ENCODE measurements at places on chromosomes 7 and 10.
A peak's percentile ranks its signal among the peaks of the same experiment; 100 is the strongest.

DNA sequence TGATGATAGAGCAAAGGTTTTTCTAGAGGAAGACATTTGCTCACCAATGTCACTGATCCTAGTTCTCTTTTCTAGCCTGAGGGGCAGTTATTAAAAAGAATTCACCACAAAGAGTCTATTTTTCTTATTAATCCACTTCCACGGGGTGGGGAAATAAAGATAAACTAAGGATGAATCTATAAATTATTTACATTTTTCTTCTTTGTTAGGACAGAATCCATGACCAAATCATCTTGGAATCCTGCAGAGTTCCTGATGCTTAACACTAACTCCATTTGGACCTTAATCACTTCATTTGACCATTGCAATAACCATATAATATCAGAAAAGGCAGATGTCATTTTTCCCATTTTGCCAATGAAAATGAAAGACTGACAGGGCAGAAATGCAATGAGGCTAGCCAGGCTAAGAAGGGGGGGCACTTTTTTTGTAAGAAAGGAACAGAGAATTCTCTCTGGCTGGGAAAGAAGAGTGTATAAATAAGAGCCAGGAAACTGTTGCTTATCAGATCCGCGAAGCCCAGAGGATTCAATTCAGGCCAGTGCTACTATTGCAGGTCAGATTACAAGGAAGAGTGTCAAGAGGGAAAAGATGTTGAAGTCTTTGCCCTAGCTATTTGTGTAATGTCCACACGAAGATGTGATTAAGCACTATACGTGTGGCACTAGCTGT, 433.2 kb downstream of the TNS3 start:
- no peak for ATAC-seq

DNA sequence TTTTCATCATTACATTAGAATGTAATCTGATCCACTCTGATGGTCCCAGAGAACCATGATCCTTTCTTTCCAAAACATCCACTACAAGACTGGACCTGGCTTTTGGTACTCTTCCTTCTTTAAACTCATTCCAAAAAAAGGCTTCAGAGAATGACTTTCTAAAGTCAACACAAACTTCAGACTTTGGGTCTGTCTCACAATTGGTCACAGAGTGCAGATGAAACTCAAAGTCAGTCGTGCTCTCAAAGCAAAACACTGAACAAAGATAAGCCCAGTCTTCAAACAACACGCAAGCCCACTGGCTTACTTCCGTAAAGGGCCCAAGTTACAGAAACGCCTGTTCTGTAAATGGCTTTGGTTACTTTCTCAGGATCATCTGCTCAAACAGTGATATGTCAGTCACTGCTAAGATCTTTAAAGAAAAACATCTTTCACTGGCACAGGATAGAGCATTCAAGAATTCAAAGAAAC, 250.9 kb upstream of the MKLN1 start:
- ATAC-seq: no peak

GRCh38 chr10:86536294-86536861, 14.8 kb upstream of the WAPL start:
- no peak for ATAC-seq

DNA sequence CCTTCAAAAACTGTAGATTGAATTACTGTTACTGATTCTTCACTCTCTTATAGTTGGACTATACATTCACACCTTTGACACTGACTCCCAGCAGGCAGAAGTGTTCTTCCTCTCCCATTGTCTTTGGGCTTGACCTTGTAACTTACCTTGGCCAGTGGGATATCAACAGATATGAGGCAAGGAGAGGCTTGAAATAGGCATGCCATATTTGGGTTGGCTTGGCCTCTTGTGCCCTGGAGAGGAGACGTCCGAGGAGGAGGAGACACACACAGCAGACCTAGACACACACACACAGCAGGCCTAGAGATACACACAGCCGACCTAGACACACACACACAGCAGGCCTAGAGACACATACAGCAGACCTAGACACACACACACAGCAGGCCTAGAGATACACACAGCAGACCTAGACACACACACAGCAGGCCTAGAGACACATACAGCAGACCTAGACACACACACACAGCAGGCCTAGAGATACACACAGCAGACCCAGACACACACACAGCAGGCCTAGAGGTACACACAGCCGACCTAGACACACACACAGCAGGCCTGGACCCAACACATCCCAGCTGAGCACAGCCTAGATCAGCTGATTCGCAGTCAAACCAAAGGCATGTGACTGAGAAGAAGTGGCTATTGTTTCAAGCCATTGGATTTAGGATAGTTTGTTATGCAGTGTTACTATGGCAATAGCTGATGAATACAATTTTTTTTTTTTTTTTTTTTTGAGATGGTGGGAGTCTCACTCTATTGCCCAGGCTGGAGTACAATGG, 12.5 kb upstream of the GNA12 start:
- ATAC-seq: no peak

- ATAC-seq: no peak
Observed at GRCh38 chr7:72706521-72706920, 121.5 kb downstream of the TYW1B start.

GRCh38 chr7:116578526-116578925, 53.7 kb downstream of the CAV1 start:
- no peak for ATAC-seq

GRCh38 chr7:33250421-33250871, 121.1 kb downstream of the BBS9 start:
- peak; percentile 22 for ATAC-seq

DNA sequence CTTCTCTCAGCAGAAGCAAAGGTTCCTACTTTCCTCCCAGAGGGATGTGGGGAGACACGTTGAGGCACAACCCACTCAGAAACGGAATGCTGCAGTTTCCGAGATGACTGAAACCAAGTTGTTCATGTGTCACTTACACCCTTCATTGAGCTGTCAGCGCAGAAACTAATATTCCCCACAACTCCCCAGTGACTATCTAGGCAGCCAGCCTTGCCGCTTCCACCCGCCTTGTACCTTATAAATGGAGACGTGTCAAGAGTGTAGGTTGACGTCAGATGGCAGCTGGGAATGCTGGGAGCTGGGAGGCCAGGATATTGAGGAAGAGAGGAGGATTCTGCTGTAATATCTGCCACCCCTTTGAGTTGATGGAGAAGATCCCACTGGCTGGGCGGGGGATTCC, 15.1 kb downstream of the GPR26 start:
- ATAC-seq: no peak

- ATAC-seq: no peak
Observed at GRCh38 chr10:103519798-103520197, 26.3 kb downstream of the NEURL1 start.

DNA sequence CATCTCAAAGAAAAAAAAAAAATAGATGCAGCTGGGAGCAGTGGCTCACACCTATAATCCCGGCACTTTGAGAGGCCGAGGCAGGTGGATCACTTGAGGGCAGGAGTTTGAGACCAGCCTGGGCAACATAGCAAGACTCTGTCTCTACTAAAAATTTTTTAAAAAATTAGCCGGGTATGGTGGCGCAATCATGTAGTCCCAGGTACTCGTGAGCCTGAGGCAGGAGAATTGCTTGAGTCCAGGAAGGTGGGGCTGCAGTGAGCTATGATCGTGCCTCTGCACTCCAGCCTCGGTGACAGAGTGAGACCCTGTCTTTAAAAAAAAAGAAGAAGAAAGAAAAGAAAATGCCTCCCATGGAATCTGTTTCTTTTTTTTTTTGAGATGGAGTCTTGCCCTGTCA, 31.9 kb downstream of the GTF2IRD1 start:
- no peak for ATAC-seq

DNA sequence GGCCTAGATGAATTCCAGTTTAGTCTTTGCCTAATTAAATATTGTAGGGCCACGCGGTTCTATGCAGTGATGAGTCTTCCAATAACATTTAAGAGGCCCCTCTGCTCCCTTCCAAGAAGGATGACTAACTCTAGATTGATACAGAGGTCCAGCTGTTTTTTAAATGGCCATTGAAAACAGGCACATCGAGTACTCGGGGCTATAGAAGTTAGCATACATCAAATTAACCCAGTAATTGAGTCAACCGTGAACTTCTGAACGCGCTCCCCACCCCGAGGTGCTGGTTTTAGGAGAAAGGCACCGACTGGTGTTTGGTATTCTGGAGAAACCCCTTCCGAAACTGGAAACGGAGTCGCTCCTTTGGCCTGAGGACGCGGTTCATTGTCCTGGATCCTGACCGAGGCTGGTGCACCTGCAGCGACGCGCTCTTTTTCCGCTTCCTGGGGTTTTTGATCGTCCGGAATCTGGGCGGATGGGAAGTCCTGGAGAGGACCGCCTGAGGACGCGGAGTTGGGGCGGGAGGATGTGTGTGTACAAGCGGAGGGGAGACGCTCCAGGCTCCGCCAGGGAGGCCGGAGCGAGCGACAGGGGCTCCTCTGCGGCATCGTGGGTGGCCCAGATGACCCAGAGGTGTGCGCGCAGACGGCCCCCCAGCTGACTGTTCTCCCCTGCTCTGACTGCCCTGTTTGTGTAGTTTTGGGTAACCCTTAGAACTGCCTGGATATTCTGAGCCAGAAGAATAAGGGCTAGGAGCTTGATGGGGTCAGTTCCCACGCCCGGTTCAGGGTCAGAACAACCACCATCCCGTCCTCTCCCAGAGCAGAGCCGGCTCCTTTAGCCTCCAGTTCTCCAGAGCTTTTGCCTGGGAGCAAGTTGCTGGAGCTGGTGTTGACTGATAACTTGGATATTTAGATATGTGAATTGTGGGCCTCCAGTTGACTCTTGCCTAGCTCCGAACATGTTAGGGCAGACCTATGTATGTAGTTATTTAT, 711 bp downstream of the FAM221A start:
- peak; percentile 58 for ATAC-seq

- no peak for ATAC-seq
Observed at GRCh38 chr10:8712656-8713055, 658.2 kb downstream of the GATA3 start.

- ATAC-seq: no peak
Observed at GRCh38 chr10:75857269-75857846, 425.9 kb downstream of the LRMDA start.

GRCh38 chr10:122911889-122912484, 1.6 kb downstream of the FAM24A start:
- ATAC-seq: no peak

DNA sequence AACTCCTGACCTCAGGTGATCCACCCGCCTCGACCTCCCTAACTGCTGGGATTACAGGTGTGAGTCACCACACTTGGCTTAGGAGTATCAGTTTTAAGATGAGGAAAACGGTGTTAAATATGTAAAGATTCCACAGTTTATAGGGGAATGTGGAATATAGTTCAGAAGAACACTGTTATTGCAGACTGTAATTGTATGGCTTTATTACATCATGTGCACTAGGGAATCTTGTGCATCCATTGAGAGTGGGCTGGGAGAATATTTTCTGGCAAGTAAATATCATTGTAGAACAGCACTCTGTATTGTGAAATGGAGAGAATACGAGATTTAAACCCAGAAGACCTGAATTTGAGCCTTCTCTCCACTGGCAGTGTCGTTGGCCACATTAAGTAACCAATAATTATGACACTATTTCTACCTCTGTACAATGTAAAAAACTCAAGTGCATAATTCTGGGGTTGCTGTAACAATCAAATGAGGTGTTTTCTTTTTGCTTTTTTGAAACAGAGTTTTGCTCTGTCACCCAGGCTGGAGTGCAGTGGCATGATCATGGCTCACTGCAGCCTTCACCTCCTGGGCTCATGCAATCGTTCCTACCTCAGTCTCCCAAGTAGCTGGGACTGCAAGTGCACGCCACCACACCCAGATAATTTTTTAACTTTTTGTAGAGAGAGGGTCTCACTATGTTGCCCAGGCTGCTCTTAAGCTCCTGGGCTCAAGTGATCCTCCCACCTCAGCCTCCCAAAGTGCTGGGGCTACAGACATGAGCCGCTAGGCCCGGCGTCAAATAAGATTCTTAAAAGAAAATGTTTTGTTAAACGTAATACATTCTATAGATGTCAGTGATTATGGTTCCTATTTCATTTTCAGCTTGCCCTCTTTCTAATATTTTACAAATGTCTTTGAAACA, 12.0 kb upstream of the PARD3 start:
- no peak for ATAC-seq

DNA sequence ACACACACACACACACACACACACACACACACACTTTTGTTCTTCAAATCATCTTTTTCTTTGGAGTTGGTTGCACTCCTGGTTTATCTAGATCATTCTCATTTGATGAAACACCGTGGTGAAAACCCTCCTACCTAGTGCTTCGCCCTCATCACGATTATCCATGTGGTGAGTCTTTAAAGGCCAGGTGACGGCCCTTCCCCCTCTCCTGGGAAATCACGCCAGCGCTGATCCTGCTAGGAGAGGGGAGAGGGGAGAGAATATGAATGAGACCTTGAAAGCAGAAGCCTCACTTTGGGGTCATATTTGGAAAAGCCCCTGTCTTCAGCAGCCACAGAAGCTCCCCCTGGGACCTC, 103.9 kb upstream of the LRRC4 start:
- no peak for ATAC-seq

DNA sequence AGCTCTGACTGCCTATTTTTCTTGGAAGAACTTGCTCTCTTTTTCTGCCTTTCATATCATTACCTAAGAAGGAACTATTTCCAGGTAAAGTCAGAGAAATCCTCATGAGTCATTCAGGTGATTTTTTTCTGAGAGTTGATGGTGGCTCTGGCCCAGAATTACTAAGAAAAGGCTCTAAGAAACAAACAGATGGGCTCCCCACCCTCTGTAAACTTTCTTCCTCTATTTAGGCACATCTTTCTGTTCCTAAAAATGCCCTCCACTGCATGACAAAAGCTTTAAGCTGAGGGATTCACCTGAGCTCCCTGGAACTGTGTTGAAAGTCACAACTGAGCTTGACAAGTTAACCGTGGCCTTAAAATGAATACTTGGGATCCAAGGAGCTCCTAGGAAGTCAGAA, 1.6 kb downstream of the OLAH start:
- ATAC-seq: no peak

DNA sequence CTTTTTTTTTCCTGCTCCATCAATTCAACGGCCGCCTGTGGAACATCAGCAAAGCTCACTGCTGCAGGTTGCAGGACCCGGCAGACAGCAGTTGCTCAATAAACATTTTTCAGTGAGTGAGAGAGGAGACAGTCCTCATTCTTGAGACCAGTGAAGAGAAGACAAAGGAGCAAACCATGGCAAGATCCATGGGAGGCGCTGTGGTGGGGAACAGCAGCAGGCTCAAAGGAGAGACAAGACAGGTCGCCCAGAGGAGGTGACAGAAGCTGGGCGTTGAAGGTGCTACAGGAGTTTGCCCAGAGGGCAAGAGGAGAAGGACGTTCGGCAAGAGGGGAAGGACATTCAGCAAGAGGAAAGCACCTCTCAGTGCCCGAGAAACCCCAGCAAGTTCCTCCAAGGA, 74.5 kb upstream of the FGFR2 start:
- ATAC-seq: no peak

GRCh38 chr7:45028920-45029344, 28.9 kb downstream of the CCM2 start:
- ATAC-seq: no peak

Measured in gastroesophageal sphincter (tissue), 4 donors.